ENCODE measurements at places on chromosomes 4 and X. TPM values are rescaled to one million over a fixed set of nuclear protein-coding genes. Genes with fewer than 3 reads are reported as not detected.

MUC7 gene
- not detected for total RNA-seq

TCP11X2 gene
- total RNA-seq, result not detected

ASMT gene
- not detected for total RNA-seq

DMRTC1 gene
- 2.2 TPM for total RNA-seq

GRCh38 chr4:3769642-3770184 lies 3.5 kb downstream of the ADRA2C start:
- H3K27ac ChIP-seq, result no peak overlapping the region
- H3K36me3 ChIP-seq, result no peaks in the 10 kb centered on the region
- no peaks in the 10 kb centered on the region for H3K27me3 ChIP-seq
- peaks cover 11% of the 10 kb centered on the region for H3K4me1 ChIP-seq

DNA sequence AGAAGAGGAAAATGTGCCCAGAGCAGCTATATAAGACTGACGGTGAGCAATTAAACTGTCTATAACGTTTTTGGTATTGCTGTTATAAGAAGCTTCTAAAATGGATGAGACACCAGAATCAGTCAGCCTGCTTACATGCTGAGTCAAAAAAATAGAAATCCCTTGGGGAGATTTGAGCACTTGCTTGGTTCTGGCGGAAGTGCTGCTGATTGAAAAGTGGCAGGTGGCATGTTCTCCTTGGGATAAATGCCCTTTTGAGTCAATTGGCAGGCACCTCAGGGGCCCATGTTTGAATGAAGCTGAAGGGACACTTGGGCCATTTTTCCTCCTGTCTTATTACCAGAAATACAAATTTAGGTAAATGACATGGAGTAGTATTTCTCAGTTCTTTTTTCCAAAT lies 148.7 kb downstream of the PTCHD1 start:
- no peaks in the 10 kb centered on the region for H3K36me3 ChIP-seq
- no peaks in the 10 kb centered on the region for H3K4me1 ChIP-seq
- no peak overlapping the region for H3K4me3 ChIP-seq
- no peak for DNase-seq
- no peaks in the 10 kb centered on the region for H3K27me3 ChIP-seq

DNA sequence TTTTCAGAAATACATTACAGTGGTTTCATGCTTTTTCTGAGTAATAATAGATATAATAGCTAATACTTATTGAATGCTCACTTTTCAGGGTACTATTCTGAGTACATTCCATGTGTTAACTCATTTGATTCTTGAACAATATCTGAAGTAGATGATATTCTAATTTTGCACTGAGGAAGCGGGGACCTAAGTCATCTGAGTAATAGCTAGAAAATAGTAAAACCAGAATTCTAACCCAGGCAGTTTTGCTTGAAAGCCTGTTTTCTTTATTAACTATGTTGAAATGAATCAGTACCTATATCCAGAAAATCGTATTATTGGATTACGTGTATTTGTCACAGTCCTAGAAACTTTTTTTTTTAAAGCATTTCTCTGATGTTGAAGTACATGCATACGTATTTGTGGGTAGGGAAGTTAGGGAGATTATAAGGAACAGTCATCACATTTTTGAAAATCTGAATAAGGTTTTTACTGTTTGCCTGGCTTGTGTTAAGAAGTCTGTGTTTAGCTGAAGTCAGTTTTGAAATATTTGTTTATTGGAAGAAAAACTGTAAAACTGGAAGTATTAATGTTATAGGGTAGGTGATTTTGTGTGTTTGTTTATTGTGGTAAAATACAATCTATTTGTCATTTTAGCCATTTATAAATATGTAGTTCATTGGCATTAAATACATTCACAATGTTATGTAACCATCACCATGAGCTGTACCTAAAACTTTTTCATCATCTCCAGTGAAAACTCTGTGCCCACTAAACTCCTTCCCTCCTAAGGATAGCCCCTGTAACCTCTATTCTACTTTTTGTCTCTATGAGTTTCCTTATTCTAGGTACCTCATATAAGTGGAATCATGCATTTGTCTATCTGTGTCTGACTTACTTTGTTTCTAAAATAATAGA lies 55.3 kb downstream of the FIP1L1 start:
- H3K27ac ChIP-seq, result no peak overlapping the region
- H3K27me3 ChIP-seq, result no peaks in the 10 kb centered on the region
- H3K36me3 ChIP-seq, result peaks cover 2% of the 10 kb centered on the region
- no peak for DNase-seq
- H3K4me3 ChIP-seq, result no peak overlapping the region
- H3K4me1 ChIP-seq, result no peaks in the 10 kb centered on the region

DNA sequence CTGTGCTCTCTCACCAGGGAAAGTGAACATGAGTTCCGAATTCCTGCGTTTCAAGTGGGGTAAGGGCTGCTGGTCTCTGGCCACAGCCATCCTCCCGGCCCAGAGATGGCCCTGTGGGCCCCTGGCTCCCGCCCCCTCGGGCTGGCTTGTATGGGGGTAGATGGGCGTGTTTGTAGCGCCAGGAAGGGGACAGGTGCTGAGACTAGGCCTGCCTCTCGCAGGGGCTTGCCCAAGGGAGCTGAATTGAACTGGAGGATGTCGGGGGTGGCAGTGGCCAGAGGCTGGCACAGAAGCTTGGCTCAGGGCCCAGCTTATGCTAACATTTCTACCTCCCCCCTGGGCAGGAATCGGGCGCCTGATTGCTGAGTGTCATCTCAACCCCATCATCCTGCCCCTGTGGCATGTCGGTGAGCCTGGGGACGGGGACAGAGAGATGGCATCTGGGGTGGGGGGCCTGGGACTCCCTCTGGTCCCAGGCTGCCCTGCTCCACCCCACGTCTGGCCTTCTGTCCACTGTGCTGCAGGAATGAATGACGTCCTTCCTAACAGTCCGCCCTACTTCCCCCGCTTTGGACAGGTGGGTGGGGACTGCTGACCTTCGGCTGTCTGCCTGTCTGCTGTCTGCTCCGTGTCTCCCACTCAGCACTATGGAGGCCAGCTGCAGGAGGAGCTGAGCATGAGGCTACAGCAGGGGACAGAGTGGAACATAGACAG lies 8.5 kb downstream of the TAFAZZIN start:
- DNase-seq, result no peak
- no peaks in the 10 kb centered on the region for H3K27me3 ChIP-seq
- H3K4me3 ChIP-seq, result no peak overlapping the region
- no peaks in the 10 kb centered on the region for H3K4me1 ChIP-seq
- H3K36me3 ChIP-seq, result no peaks in the 10 kb centered on the region
- no peak overlapping the region for H3K27ac ChIP-seq

DNA sequence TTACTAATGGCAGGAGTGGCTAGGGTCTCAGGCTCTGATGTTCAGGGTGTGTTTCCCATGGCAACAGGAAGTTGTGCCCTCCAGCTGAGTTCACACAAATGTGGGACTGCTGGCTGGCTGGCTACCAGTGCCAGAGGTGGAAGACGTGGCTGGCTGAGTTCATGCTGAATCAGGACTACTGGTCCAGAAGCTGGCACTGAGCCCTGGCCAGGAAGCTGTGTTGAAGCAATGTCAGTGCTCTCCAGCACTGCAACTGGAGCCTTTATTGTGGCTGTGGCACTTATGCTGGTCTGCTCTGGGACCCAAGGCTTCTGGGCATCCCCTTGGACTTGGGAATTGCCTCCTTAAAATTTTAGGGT lies 42.0 kb upstream of the ZXDA start:
- H3K4me1 ChIP-seq, result no peaks in the 10 kb centered on the region
- no peaks in the 10 kb centered on the region for H3K36me3 ChIP-seq
- no peaks in the 10 kb centered on the region for H3K27me3 ChIP-seq
- H3K27ac ChIP-seq, result no peak overlapping the region

GRCh38 chrX:103932133-103932532 lies 30.3 kb upstream of the TMSB15B start:
- no peaks in the 10 kb centered on the region for H3K27me3 ChIP-seq
- no peaks in the 10 kb centered on the region for H3K4me1 ChIP-seq
- H3K36me3 ChIP-seq, result no peaks in the 10 kb centered on the region
- H3K27ac ChIP-seq, result no peak overlapping the region
